ENCODE measurements at places on chromosomes 13 and 19.

GRCh38 chr13:31380715-31381114 is 180.9 kb downstream of the B3GLCT start:
- DNase-seq: no peak

DNA sequence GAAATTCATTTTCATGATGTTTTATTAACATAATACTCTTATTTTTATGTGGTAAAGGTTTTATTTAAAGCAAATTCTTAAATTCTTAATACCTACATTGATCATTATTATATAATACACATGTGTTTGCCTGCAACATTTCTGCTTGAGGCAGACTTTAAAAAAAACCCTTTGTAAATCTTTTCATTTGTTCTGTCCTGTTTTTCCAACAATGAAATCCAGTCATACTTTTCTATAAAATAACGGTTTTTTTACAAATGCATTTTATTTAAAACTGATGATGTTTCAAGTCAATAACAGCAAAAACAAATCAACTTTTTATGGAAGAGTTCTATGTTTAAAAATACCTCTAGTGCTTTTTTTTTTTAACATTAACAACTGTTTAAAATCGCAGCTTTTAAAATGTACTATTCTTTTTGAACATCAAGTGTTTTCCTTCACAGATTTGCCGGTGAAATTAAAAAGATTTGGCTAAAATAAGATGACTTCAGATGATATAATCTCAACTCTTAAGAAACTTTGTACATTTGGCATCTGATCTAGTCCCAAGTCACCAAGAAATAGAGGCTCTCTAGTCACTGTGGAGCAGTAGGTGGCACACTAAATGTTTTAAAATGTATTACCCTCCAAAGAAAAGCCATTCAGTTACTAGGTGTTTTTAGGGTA is 5.1 kb downstream of the POU4F1 start:
- no peak for DNase-seq

DNA sequence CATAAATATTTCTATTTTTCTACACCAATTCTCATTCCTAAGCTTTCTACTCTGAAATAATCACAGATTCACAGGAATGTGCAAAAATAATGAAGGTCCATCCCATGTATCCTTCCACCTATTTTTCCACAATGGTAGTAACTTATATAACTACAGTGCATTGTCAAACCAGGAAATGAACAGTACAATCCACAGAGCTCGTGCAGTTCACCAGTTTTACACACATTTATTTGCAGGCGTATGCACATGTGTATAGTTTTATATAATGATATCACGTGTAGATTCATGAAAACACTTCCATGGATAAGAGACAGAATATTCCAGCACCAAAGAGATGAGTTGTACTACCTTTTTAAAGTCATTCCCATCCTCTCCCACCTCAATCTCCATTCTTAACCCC is 12.9 kb downstream of the EEF1AKMT1 start:
- DNase-seq: no peak

GRCh38 chr19:35437406-35437951 is 10.6 kb upstream of the FFAR2 start:
- no peak for DNase-seq

DNA sequence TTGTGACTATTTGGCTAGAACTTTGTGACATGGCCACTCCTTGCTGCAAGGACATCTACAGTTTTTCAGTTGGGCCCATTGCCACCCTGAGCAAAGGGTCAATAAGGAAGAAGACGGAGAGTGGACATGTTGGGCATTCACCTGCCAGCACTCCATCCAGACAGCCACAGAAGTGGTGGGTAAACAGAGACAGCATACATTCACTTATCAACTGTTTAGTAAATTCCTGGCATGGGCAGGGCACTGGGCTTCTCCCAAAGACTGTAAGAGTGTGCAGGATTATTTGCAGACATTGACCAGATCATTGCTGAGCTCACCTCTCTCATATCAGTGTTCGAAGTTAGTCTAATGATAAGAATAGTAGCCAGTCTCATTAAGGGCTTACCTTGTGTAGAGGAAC is 29.2 kb downstream of the SIPA1L3 start:
- no peak for DNase-seq
